Stimulated activated CD4-positive, alpha-beta T cell treated with anti-CD3 and anti-CD28 coated beads, Interleukin-12 subunit alpha, Interleukin-12 subunit beta, amount 100 ng/mL, for 4 hours (primary cell): ENCODE measurements at places on chromosomes 4 and X.

DNA sequence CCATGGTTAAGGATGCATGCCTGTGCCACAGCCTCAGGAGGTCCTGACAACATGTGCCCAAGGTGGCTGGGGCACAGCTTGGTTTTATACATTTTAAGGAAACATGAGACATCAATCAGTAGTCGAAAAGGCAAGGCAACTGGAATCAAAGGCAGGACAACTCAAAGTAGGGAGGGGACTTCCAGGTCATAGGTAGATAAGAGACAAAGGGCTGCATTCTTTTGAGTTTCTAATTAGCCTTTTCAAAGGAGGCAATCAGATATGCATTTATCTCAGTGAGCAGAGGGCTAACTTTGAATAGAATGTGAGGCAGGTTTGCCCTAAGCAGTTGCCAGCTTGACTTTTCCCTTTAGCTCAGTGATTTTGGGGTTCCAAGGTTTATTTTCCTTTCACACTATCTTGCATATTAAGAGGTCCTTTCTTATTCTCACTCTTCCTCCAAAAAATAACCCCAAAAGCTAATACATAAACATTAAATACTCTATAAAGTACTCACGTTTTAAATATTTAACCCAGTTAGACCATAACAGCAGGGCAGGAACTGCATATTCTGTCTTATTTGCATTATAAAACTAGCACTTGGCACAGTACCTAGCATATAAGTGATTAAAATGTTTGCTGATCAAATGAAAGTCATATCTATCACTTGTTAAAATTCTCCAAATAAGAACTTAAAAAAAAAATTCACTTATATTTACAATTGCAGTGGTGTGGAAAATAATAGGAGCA lies 36.3 kb upstream of the UGT8 start:
- no peak for DNase-seq

- DNase-seq: no peak
Measured at GRCh38 chrX:131762802-131763234, 218.9 kb downstream of the OR13H1 start.

DNA sequence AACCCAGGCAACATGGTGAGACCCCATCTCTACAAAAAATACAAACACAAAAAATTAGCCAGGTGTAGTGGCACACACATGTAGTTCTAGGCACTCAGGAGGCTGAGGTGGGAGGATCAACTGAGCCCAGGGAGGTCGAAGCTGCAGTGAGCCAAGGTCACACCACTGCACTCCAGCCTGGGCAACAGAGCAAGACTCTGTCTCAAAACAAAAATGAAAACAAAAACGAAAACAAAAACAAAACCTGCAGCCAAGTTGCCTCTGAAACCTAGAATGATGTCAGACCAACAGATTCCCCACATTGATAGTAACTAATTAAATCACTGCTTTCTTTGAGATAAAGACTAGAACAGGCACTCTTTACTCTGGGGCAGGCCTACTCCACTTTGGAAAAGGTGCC lies 104.5 kb downstream of the AMELX start:
- no peak for DNase-seq

GRCh38 chr4:17058916-17059741 lies 160.7 kb upstream of the LDB2 start:
- DNase-seq: no peak

DNA sequence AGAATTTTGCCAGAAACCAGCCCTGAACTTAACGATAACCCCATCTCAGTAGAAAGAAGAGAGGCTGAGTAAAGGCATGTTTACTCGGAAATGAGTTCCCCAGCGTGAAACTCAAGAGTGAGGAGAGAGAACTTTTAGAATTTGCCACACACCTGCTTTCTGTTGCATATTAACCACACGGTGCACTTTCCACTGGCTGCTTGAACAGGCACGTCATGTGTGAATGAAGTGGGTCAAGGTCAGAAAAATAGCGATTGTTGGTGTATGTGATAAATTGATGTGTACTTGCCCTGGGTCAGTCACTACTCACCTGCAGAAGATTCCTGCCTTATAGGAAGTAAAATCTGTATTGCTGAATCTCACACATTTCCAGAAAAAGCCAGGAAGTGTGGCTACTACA lies 395.7 kb downstream of the TRIML1 start:
- DNase-seq: no peak

DNA sequence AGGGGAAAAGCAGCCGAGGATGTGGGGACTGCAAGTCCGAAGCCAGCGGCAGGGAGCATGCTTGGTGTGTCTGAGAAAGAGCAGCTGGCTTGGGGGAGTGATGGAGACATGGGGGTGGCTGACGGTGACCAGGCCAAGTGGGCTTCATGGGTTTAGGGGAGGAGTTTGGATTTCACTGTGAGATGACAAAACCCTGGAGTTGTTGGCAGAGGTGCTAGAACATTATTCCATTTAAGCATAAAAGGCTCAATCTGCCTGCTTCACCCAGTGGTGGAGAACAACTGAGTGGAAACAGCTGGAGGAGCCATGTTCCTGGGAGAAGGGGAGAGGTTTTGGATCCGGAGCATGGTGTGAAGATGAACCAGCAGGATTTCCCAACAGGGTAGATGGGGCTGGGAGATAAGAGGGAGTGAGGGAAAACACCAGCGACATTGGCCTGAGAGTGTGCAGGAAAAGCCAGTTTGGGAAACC lies 318.0 kb upstream of the TAPT1 start:
- no peak for DNase-seq

DNA sequence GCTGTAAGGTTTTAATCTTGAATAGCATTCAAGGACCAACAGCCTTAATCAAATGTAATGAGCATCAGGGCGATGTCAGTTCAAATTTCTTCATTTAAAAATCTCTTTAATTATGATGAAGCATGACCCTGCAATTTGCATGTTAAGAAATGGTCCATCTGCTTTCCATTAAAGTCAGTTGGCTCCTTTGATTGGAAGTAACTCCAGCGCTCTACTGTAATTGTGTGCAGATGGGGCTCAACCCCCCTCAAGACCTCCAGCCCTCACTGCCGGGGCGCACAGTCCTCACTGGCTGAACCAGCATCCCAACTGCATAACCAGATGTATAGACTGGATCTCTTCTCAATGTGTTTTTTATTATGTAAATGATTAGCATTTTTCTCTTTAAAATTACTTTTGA lies 126.9 kb downstream of the VCX3B start:
- no peak for DNase-seq

- no peak for DNase-seq
Measured at GRCh38 chr4:84482564-84483563, 16.2 kb downstream of the NKX6-1 start.

DNA sequence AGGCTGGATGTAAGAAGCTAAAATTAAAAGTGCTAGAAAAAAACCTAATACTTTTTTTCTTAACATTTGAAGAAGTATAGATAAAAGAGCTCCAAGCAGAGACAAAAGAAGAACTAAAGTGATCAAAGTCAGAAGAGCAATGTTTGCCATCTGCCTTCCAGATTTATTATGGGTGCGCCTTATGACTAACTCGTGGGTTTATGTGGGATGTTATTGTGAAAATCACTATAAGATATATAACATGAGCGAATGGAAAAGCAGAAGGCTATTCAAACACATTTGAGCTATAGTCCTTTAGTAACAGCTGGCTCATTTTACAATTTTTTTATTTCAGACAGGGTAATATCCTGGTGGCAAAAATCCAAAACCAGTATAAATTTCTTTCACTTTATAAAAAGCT lies 1040.7 kb downstream of the RAPGEF2 start:
- no peak for DNase-seq

- DNase-seq: peak; percentile 23
Measured at GRCh38 chrX:46381630-46382029, 163.6 kb downstream of the ZNF674 start.

GRCh38 chrX:113741744-113742143 lies 842.1 kb upstream of the HTR2C start:
- DNase-seq: no peak

GRCh38 chr4:89164400-89164799 lies 53.1 kb downstream of the TIGD2 start:
- no peak for DNase-seq

DNA sequence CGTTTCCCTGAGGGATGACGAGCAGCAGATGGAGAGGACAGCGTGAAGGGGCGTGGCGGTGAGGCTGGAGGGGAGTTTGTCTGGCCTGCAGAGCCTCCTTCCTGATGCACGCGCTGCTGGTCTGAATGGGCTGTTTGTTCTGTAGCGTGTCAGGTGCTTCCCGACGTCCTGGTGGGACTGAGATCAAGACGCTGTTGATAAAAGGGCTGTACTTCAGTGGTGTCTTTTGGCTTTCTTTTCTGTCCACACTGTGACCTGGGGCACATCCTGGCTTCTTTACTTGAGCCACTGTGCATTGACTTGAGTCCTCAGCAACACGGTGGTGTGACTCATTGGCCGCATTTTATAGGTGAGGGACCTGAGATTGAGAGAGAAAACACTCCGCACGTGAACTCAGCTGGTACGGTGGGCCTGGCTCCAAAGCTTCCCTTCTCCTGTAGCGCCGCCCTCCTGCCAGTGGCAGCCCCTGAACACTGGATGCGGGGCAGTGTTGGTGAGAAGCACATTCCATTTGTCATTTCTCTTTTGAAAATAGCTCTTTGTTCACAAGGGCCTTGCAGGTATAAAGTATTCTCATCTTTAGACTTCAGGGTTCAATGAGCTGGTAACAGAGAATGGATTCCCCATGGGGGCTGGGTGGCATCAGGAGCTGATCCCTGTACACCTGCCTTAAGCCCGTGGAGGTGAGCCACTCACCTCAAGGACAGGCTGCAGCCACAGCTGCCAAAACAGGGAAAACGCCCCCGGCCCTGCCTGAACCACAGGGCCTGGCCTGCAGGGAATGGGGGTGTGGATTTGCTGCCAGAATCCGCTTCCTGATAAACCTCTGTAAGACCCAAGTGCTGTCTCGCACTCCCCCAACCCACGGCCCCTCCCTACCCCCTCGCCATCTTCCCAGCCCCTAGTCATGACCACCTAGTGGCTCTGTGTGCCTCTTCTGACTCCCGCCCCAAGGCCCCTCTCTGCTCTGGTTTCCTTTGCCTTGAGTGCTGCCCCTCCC lies 29.2 kb downstream of the NSG1 start:
- no peak for DNase-seq

DNA sequence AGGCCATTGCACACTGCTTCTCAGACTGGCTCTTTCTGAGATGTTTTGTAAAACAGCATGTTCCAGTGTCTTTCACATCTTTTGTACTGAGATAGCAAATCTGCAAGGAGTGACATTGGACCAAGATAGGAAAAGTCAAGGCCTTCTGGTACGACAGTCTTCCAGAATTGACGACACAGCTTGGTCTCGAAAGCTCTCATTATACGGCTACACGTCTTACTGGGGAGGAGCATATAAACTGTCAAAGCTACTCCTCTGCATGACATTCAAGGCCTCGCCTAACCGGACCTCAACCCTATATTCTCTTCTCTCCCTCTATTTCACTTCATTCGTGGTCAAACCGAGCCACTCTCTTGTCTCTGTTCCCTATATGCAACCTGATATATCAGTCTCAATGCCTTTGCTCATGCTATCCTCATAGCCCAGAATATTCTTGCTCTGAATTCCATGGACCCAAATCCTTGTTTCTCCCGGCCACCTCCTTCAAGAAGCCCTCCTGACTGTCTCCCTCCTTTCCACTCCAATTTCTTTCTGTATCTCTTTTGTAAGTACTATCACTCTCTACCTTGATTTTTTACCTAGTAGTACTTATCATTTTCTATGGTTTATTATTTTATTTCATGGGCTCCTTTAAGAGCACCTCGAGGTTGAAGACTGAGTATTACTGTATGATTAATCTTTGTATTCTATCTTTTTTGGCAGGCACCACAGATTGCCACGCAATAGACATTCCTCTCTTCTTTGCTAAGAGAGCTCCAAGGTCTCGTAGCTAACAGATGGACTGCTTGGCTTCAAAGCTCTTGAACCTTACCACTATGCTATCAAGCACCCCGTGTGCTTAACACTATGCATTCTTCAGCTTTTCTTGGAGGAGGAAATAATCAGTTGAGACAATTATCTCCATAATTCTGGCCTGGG lies 35.1 kb downstream of the RBM47 start:
- DNase-seq: no peak

DNA sequence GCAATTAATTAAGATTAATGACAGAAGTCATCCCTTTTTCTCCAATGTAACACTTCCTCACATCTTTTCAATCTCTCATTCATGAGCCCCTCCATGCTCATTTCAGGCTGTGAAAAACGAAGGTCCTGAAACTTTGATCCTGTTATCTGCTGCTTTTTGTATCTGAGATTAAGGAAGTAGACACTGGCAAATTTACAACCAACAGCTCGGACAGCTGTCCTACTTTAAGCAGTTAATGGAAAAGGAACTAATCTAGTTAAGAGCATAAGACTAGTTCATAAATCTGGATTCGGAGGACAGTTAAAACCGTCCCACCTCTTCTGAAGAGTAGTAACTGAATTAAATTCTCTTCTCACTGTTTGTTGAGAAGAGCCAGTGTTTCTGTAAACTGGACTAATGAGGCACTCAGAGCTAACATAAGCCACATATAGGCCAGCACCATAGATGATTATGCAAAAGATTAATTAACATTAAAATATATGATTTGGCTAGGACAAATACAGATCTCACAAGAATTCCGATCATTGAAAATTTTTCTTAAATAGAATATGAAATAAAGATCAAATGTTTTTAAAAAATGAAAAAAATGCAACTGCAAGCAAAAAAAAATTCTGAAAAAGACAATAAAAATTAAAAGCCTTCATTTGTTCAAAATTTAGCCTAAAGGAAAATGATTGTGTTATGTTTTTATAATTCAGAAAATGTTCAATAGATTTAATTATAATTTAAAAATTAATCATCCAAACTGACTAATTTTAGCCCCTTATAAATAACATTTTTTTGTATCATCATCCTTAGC lies 114.4 kb downstream of the ANTXR2 start:
- DNase-seq: no peak

- DNase-seq: no peak
Measured at GRCh38 chr4:102554482-102554881, 53.3 kb downstream of the NFKB1 start.

GRCh38 chr4:119314356-119314755 lies 7.6 kb downstream of the FABP2 start:
- DNase-seq: no peak

GRCh38 chr4:52164116-52164515 lies 113.0 kb downstream of the SPATA18 start:
- no peak for DNase-seq

DNA sequence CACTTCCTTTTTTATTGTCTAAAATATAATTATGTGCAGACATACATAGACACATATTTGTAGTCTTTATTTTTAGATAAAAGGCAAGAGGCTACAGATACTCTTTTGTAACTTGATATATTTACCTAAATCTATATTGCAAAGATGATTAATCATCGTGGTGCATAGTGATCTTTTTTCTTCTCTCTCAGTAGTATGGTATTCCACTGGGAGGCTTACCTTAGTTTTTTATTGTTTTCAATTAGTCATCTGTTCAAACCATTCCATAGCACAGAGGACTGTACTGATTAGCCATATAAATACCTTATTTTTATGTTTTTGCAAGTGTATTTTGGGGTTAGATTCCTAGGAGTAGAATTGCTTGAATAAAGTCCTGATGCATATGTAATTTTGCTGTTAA lies 619.7 kb downstream of the GRXCR1 start:
- no peak for DNase-seq

DNA sequence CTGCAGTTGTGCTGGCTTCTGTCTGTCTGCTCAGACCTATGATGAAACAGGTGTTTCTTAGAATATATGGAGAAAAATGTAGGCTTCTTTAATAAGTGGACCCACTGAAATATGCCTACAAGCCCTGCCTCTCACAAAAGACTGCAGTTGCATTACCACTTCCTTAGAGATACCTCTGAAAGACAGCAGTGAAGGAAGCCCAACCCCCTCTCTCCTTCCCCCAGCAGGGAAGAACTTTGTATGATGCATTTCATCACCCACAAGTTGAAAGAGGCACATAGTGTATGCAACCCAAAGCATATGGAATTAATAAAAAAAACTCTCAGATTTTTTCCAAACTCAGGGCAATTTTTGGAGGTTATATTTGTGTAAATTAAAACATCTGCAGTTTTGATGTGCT lies 916.7 kb downstream of the TECRL start:
- DNase-seq: no peak
